ENCODE measurements at places on chromosomes 5 and 9.

DNA sequence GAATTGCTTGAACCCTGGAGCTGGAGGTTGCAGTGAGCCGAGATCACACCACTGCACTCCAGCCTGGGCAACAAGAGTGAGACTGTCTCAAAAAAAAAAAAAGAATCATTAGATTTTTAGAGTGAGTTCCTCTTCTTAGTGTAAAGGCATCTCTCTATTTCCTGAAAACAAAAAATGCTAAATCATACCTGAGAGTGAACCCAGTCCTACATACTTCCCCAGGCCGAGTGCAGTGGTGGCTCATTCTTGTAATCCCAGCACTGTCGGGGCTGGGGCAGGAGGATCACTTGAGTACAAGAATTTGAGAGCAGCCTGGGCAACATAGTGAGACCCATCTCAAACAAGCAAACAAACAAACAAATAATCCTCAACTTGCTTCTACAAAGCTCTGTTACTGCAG, 38.2 kb upstream of the LPAR1 start:
- DNase-seq = no peak

GRCh38 chr5:4156889-4157288, 561.3 kb downstream of the IRX1 start:
- no peak for DNase-seq

GRCh38 chr9:133514460-133515239, 10.1 kb downstream of the MYMK start:
- DNase-seq = peak; percentile 38

DNA sequence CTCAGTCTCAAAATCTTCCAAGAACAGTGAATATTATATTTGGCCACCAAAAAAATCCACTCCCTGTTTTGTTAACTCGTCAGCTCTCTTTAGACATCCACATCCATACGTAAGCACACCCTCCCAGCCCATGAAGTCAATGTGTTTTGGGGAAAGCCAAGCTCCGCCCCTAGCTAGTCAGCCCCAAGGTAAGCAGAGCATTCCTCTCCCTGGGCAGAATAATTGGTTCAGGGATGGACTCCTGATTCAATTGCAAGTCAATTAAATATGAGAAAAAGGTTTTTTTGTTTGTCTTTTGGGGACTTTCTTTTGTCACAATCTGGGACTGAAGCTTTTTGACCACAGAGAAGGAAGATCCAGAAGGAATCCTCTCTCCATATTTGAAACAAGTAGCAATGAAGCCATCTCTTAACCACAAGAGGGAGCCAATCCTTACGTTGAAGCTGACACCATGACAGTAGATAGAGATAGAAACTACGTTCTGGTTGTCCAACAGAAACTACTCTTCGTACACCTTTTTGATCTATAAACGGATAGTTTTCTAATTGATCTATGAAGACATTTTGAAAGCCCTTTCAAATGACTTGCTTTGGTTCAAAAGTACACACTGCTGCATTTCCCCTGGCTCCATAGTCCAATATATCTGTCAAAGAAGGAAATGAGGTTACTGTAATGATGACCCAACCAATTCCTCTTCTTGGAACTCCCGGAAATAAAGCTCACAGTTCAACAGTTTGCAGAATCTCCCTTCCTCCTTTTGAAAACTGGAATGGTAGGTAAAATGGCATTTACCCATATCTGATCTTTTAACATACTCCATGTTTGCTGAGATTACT, 166.4 kb downstream of the TLE1 start:
- DNase-seq = peak; percentile 39

Data from pancreas (tissue), 10 donors.